Activated naive CD4-positive, alpha-beta T cell treated with anti-CD3 and anti-CD28 coated beads for 36 hours (primary cell): ENCODE measurements at places on chromosomes 3 and 15.
A peak's percentile ranks its signal among the peaks of the same experiment; 100 is the strongest.

DNA sequence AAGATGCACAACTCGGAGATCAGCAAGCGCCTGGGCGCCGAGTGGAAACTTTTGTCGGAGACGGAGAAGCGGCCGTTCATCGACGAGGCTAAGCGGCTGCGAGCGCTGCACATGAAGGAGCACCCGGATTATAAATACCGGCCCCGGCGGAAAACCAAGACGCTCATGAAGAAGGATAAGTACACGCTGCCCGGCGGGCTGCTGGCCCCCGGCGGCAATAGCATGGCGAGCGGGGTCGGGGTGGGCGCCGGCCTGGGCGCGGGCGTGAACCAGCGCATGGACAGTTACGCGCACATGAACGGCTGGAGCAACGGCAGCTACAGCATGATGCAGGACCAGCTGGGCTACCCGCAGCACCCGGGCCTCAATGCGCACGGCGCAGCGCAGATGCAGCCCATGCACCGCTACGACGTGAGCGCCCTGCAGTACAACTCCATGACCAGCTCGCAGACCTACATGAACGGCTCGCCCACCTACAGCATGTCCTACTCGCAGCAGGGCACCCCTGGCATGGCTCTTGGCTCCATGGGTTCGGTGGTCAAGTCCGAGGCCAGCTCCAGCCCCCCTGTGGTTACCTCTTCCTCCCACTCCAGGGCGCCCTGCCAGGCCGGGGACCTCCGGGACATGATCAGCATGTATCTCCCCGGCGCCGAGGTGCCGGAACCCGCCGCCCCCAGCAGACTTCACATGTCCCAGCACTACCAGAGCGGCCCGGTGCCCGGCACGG, 991 bp downstream of the SOX2 start:
- DNase-seq, result no peak

DNA sequence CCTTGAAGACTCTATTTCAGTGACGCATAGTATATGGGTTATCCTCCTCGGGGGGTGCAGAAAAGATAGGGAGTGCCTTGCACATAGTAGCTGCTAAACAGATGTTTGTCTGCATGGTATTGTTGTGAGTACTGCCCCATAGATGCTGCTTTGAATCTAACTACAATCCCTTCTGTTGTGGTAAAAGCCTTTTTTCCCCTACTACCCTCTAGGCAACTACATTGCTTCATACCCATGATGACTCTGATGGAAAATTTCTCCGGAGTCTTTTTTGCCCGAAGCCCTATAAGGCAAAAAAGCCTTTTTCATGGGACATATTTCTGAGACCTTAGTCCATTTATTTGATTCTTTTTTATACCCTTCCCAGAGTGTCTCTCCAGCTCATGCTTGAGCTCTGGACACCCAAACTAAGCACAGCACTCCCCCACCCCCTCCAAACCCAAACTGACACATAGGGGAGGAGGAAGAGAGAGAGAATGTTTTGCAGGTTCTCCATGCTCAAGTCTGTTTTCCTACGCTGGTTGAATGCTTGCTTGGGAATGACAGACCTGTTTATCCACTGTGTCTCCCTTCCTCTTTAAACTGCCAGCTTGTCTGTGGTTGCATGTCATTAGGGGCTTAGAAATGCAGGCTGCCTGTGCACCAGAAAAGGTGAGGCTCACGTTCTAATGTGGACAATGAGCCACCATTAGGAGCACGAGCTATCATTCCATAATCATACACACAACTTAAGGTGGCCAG, 52.9 kb downstream of the LRTM1 start:
- no peak for DNase-seq

GRCh38 chr3:147415286-147415685, 6.1 kb downstream of the ZIC1 start:
- no peak for DNase-seq

GRCh38 chr3:194808640-194809097, 123.0 kb downstream of the FAM43A start:
- no peak for DNase-seq

- no peak for DNase-seq
Observed at GRCh38 chr15:27538325-27538724, 560.8 kb downstream of the OCA2 start.

- no peak for DNase-seq
Observed at GRCh38 chr3:184561913-184562877, 610 bp downstream of the EPHB3 start.

GRCh38 chr15:64464276-64465005, 4.1 kb downstream of the ZNF609 start:
- no peak for DNase-seq

- no peak for DNase-seq
Observed at GRCh38 chr3:99562990-99563607, 75.3 kb upstream of the COL8A1 start.

GRCh38 chr3:159513867-159514380, 474.7 kb upstream of the IL12A start:
- DNase-seq, result no peak

DNA sequence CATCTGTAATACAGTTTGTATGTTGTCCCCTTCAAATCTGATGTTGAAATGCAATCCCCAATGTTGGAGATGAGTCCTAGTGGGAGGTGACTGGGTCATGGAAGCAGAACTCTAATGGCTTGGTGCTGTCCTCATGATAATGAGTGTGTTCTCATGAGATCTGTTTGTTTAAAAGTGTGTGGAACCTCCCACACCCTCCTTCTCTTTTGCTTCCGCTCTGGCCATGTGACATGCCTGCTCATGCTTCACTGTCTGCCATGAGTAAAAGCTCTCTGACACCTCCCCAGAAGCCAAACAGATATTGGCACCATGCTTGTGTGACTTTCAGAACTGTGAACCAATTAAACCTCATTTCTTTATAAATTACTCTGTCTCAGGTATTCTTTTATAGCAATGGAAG, 794.0 kb upstream of the CFAP20DC start:
- DNase-seq, result peak; percentile 19

GRCh38 chr3:5769825-5770224, 582.3 kb downstream of the EDEM1 start:
- DNase-seq, result no peak

GRCh38 chr3:47134311-47134710, 29.6 kb downstream of the SETD2 start:
- DNase-seq, result no peak

- DNase-seq, result no peak
Observed at GRCh38 chr3:162437480-162437879, 940.9 kb downstream of the OTOL1 start.

DNA sequence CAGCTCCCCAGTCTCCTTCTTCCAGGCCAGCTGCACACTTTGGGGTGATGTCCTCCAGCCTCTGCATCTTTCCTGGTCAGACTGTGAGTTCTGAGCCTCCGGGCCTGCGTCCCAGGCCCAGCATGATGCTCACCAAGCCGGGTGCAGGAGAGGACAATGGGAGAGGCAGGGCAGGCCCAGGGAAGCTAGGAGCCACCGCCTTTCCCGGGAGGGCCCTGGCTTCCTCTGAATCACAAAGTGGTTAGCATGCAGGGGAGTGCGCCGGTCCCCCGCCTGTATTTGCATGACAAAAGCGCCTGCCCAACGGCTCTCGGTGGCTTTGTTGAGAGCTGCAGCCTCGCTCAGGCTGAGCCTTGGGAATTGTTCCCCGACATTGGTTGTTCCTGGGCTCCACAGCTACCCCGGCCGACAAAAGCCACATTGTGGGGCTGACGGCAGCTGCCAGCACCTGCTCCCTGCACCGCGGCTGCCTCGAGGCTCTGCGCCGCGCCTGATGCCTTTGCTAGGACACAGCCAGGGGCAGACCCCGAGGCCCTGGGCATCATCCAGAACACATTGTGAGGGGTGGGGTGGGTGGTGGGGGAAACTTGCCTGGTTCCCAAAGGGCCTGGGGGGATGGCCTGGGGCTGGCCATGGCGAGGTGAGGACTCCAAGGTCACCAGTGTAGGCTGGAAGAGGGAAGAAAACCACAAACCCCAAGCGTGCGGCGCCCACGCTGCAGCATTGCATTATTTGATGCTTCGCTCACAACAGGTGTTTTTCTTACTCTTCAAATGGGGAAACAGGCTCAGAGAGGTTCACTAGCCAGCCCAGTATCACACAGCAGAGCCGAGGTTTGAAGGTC, 20.0 kb upstream of the KLF13 start:
- DNase-seq, result no peak

DNA sequence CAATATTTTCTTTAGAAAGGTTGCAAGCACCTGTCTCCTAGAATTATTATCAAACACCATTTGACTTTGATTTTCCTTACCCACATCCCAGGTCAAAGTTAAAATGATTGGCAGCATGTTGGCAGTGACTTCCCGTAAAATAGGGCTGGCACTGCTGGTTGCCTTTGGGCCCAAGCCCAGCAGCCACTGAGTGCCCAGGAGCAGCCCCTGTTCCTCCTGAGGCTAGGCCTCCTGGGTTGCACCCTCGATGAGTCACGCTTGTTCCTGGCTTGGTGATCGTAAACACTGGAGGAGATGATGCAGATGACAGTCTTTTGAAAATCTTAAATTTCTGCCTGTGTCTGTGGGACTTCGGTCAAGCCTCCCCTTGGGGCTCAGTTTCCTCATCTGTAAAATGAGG, 290.0 kb downstream of the TLE3 start:
- DNase-seq, result peak; percentile 63

- DNase-seq, result no peak
Observed at GRCh38 chr3:171293142-171293782, 166.9 kb downstream of the TNIK start.

GRCh38 chr15:36313021-36313420, 266.4 kb upstream of the CDIN1 start:
- DNase-seq, result no peak

DNA sequence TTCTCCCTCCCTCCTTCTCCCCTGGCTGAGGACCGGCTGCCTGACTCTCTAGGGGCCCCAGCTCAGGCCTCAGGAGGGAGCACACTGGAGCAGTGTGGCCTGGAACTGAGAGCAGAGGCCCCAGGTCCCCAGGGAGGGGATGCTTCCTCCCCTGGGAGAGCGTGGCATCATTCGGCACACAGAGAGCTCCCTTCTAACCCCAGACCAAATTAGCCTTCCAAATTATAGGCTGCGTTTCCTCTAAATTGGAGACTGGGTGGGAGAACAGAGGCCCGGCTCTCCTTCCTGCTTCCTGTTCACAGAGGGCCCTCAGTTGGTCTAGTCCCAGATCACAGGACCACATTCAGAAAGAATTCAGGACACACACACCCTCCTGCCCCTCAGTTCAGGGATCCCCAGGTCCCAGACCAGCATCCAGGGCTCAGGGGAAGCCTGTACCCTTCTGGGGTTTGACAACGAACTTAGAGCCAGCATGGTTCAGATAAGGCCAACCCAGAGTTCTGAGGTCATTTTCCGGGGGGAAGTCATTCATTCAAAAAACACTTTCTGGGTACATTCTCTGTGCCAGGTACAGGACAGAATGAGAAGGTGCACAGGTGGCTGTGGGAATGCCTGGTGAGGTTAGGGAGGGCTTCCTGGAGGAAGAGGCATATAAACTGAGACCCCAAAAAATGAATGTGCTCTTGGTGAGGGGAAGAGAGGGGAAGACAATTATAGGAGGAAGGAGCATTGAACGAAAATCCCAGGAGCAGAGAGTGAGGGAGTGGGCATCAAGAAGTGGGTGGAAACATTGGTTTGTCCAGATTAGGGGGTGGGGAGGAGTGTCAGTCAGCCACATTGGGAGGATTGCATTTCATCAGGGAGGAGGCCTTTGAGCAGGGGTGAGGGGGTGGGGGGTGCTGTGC, 28.4 kb upstream of the RPL29 start:
- DNase-seq, result no peak

DNA sequence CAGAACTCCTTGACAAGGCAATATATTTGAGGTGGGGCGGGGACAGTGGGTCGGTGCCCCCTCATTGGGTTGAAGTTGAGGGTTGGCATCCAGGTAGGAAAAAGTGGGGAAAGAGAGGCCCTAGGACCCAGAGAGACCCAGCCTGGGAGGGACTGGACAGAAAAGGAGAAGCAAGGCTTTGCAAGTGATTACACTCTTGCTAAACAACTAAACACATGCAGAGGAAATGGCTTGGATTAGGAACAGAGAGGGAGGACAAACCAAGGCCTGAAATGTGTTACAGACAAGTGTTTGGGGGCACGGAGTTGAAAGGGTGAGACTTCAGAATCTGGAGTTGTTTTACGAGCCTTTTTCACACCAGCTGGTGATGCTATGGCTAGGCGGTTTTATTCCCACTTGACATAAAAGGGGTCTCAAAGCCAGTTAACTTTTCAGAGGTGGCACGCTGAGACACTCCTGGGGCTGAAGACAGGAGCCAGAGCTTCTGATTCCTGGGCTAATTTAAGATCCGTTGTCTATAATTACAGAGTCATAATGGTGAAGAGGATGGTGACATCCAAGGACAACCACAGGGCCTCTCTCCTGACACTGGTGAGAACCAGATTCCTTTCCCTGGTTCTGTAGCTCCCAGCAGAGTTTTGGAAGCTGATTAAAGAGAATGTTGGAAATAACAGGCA, 7.7 kb upstream of the KCTD6 start:
- no peak for DNase-seq

DNA sequence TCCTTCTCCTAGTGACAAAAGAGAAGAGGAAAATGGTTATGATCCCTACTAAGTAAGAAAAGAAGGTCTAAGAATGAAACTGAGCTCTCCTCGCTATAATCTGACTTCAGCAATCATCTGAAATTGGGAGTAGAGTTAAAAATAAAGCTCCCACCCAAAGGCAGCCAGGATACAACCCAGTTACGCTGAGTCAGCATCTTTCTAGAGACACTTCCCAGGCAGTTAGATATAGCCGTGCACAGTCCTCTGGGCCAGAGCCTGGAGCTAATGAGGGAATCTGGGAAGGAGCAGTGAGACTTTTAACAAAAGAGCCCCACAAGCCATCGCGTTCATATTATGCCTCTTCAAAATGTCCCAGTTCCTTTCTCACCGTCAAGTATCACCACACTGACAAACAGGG, 39.1 kb upstream of the SETMAR start:
- DNase-seq, result no peak

DNA sequence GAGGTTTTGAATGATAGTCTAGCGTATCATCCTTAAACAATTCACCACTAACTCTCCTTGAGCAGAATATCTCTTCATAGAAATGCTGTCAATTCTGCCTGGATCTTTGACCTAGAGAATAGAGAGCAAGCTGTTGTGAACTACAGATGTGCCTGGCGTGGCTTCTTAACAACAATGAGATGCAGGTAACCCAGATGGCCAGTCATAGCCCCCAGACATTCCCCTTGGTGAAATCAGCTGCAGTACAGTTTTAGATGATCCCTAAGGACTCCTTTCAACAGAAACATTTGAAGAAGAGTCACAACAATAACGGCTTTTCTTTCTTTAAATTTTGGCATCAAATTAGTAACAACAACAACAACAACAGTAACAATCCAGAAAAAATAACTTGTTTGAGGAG, 1041.3 kb downstream of the ROBO1 start:
- DNase-seq, result no peak

- peak; percentile 67 for DNase-seq
Observed at GRCh38 chr3:183252973-183253527, at the start of gene B3GNT5. B3GNT5 (plus strand) TSS chr3:183253253; CDS start chr3:183269799, 16,546 bp downstream.

DNA sequence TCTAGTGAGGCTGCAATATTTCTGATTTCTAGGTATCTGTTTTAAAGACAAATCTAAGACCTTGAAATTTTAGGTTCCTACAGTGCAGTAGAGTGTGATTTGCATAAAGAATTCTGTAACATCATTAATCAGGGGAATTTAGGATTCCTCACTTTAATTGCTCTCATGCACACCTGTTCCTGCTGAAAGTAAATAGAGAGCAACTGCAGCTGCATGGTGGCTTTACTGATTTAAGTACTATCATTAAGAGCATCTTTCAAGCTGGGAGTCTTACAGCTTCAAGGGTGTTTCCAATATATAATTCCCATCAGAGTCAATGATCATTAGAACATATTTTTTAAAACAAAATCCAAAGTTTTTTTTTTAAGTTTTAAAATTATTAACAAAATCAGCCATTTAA, 36.0 kb upstream of the C3orf70 start:
- DNase-seq, result no peak

- DNase-seq, result no peak
Observed at GRCh38 chr15:27491666-27492621, 521.0 kb downstream of the GABRG3 start.
